ENCODE measurements at places on chromosomes 16 and 17. TPM values are rescaled to one million over a fixed set of nuclear protein-coding genes. Genes with fewer than 3 reads are reported as not detected.

DNA sequence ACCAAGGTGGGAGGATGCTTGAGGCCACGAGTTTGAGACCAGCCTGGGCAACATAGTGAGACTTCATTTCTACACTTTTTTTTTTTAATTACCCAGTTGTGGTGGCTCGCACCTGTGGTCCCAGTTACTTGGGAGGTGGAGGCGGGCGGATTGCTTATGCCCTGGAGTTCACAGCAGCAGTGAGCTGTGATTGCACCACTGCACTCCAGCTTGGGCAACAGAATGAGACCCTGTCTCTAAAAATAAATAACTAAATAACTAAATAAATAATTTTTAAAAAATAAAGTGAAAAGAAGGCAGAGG lies 9.3 kb downstream of the DNAI2 start:
- DNase-seq: no peak

DNA sequence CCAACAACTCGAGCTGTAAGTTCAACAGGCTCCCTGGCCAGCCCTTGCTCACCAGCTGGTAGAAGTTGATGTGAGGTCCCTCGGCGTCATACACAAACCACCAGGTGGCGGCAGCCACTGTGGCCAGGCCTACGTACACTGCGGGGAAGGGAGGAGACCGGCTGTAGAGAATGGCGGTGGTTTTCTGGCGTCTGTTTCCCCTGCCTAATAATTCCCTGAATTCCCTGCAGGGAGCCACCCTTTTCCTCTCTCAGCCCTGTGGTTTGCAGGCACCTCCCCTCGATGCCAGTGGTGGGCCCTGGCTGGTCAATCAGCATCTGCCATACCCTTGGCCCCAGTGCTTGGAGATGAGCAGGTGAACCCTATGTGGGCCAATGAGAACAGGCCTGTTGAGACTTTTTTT lies 18.9 kb upstream of the P2RX1 start:
- DNase-seq: peak; percentile 63

SLC12A3 gene
- 0.09 TPM for total RNA-seq

- DNase-seq: no peak
These were observed 32.1 kb downstream of the GINS2 start for GRCh38 chr16:85656351-85657266.

- no peak for DNase-seq
These were observed at the start of gene P2RX1 for GRCh38 chr17:3915995-3916696. TSS of gene P2RX1 (minus strand) at chr17:3916465. CDS start at chr17:3916225, 240 bp downstream.

GRCh38 chr16:10782628-10783027 lies 36.0 kb downstream of the TVP23A start:
- no peak for DNase-seq

CTRL gene
- total RNA-seq: 0.50 TPM

NOTUM gene
- total RNA-seq: 0.19 TPM

- DNase-seq: no peak
These were observed 15.6 kb upstream of the PDK2 start for GRCh38 chr17:50079334-50080095.

CCL13 gene
- not detected for total RNA-seq

DNA sequence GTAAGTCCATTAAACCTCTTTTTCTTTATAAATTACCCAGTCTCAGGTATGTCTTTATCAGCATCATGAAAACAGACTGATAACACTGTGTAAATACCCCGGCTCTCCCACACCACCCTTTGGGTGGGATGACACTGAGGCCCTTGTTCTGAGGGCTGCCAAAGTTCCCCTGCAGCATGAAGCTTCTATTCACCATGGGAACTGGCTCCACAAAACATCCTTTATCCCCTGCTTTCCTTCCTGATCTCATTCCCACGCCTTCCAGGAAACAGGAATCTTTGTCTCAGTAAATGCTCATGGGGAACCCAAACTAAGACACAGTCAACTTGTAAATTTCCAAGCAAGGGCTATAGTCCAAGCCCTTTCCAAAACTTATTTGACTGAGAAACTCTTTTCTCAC lies 88.4 kb downstream of the ABCC12 start:
- DNase-seq: no peak

- DNase-seq: no peak
These were observed 6.0 kb downstream of the BPTF start for GRCh38 chr17:67831268-67831667.

GRCh38 chr17:50672831-50673551 lies 34.7 kb downstream of the ANKRD40 start:
- no peak for DNase-seq

KRTAP3-2 gene
- not detected for total RNA-seq

GRCh38 chr16:17302214-17302613 lies 168.5 kb downstream of the XYLT1 start:
- DNase-seq: no peak

GRCh38 chr17:76672270-76672851 lies 28.8 kb upstream of the ST6GALNAC1 start:
- DNase-seq: no peak

KRT20 gene
- not detected for total RNA-seq

GRCh38 chr17:40598619-40599467 lies 33.6 kb upstream of the CCR7 start:
- DNase-seq: no peak

- no peak for DNase-seq
These were observed 568 bp upstream of the TNK1 start for GRCh38 chr17:7380321-7380720.

- DNase-seq: no peak
These were observed 9.6 kb downstream of the SLC7A6 start for GRCh38 chr16:68273896-68274295.

CD300H gene
- total RNA-seq: 0.47 TPM

DNA sequence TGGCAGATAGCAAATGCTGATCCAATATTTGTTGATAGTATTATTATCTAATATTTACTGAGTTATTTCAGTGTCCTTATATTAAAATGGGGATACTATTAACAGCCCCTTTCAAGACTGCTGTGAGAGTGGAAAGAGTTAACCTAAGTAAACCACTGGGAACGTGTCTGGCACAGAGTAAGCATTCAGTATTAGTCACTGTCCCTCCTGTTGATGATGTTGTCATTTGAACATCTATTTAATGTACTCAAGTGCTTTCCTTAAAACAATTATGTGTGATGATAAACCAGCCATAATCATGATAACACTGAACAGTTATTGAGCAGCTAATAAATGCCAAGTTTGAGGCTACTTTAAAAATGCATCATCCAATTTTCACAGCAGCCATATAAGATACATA lies 135.7 kb upstream of the XYLT1 start:
- DNase-seq: no peak

GRCh38 chr17:72710202-72710601 lies 382.3 kb downstream of the SLC39A11 start:
- DNase-seq: no peak

GSG1L gene
- not detected for total RNA-seq

CDRT15 gene
- total RNA-seq: not detected

GRCh38 chr17:62193249-62193648 lies 128.2 kb upstream of the MED13 start:
- DNase-seq: no peak

GRCh38 chr16:7456211-7456610 lies 123.6 kb downstream of the RBFOX1 start:
- no peak for DNase-seq

C17orf107 gene
- 2.3 TPM for total RNA-seq

DNA sequence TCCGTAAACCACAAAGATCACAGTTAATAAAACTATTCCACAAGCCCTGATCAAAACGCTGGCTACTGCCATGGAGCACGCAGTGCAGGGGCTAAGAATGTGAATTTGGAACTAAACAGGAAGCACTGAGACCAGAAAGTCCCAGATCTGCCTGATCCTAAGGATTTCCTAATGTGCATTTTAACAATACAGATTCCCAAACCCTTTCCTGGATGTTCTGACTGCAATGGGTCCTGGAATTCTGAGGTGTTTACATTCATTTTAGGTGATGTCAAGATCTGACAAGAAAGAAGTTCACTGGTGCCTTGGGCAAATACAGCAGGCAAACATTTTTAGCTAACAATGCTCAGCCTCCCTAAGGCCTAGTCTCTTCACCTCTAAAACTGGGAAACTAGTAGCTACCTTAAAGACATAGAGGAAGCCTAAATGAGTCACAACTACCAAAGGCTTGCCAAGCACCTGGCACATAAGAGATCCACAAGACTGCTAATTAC lies 10.3 kb downstream of the NSMCE1 start:
- no peak for DNase-seq

- no peak for DNase-seq
These were observed 511.9 kb downstream of the HAPSTR1 start for GRCh38 chr16:9603316-9603715.

DNA sequence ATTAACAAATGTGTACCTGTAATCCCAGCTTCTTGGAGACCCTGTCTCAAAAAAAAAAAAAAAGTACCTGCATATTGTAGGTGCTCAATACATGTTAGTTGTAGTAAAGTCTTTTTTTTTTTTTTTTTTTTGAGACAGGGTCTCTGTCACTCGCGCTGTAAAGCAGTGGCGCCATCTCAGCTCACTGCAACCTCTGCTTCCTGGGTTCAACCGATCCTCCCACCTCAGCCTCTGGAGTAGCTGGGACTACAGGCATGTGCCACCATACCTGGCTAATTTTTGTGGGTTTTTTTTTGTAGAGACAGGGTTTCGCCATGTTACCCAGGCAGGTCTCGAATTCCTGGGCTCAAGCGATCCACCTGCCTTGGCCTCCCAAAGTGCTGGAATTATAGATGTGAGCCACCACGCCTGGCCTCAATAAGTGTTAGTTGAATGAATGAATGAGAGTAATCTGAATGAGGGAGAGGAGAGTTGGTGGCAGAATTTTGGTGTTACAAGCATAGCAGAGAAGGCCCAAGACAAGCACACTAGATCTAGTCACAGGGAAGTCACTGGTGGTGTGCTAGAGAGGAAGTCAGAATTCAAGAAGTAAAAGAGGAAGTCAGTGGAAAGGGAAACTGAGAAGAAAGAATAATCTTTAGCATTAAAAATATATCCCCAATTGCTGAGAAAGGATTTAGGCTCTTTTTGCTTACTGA lies 9.4 kb upstream of the MYL4 start:
- DNase-seq: no peak

DNA sequence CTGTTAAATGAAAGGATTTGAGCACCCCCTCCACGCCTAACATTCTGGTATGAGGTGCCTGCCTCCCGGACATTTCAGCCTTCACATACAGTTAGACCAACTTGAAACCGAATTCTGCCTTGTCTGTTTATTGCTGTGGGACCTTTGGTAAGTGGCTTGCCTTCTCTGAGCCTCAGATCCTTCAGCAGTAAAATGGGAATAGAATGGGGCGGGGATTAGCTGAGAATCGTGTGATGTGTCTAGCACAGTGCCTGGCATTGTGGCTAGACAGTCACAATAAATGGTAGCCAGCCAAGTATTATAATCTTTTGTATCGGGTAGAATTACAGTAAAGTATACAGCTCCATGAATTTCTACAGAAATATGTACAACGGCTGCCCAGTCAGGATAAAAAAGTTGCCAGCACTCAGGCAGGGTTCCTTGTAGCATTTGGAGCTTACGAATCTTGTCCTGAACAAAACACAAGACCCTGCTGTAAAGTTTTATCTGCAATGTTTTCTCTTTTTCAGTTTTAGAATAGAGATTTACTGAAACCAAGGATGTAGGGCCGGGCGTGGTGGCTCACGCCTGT lies 786 bp downstream of the TMC7 start:
- DNase-seq: no peak

DNA sequence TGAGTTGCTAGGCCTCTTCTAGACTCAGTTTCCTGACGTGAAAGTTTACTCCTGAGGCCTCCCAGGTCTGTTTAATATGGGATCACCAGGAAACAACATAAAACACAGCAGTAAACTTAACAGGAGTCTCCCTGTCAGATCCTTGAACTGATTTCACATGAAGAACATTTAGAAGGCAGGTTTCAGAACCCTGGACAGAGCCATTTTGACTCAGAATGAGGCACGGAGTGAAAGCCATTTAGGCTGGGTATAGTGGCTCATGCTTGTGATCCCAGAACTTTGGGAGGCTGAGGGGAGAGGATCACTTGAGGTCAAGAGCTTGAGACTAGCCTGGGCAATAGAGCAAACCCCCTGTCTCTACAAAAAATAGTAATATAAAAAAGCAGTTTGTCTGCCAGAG lies 289.1 kb downstream of the CA10 start:
- no peak for DNase-seq

DNA sequence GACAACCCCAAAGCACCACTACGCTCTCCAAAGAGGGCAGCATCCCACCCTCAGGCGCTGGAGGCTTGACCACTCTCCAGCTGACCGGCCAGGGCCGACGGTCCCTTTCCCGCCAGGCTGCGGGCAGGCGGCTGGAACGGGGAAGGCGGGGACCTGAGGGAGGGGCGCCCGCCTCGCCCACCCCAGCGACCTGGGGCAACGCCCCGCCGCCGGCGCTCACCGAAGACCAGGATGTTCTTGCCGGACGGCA lies 431 bp downstream of the DYNC1LI2 start:
- peak; percentile 49 for DNase-seq

DNA sequence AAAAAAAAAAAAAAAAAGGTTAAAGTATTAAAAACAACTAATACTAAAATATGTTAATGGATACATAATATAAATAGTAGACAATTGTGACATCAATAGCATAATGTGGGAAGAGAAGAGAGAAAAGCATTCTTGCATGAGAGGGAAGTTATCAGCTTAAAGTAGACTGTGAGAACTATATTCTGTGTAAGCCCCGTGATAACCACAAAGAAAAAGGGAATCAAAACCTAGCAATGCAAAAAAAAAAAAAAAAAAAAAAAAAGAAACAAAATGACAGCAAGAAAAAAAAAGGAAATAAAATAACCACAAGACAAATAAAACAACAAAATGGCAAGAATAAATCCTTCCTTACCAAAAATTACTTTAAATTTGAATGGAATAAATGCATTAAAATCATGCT lies 39.8 kb upstream of the MYLK3 start:
- DNase-seq: no peak

DNA sequence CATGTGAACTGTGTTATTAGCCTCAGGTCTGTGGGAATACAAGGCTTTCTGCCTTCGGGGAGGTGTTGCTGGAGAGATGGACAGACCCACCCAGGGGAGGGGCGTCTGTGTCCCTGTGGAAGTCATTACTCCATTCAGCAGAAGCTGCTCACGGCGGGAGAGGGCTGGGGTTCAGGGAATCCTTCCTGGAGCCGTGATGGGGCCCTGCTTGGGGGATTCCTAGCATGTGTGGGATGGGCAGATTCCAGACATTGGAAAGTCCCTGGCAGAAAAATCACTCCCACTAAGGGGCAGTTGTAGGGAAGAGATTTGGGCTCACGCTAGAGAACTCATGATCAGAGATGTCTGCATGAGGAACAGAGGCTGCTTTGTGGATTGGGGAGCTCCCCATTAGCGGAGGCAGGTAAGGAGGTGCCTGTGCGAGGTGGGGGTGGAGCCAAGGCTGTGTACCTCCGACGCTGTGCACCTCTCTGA lies 56.3 kb upstream of the IL34 start:
- DNase-seq: no peak

- peak; percentile 67 for DNase-seq
These were observed 12.9 kb downstream of the TRPV2 start for GRCh38 chr17:16428098-16428882.
